ENCODE measurements at places on chromosomes 12 and 14.

GRCh38 chr12:6370994-6371754 is 4.2 kb downstream of the SCNN1A start:
- peak; percentile 66 for DNase-seq

DNA sequence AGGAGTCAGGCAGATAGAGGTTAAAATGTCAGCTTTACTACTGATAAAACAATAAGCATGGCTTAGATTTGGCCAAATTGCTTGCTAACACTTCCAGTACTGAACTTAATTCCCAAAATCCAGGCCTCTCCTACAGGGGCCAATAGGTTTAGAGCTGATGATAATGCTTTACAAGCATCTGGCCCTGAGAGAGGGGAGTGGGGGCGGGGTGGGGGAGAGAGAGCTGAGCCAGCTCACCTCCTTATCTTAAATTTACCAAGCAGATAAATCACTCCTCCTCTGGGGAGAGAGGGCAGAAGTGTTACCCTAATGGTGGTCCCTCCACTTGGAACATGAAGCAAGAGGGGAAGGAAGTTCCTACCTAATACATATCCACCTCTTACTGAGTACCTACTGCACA is 182.2 kb upstream of the CRY1 start:
- DNase-seq = no peak

DNA sequence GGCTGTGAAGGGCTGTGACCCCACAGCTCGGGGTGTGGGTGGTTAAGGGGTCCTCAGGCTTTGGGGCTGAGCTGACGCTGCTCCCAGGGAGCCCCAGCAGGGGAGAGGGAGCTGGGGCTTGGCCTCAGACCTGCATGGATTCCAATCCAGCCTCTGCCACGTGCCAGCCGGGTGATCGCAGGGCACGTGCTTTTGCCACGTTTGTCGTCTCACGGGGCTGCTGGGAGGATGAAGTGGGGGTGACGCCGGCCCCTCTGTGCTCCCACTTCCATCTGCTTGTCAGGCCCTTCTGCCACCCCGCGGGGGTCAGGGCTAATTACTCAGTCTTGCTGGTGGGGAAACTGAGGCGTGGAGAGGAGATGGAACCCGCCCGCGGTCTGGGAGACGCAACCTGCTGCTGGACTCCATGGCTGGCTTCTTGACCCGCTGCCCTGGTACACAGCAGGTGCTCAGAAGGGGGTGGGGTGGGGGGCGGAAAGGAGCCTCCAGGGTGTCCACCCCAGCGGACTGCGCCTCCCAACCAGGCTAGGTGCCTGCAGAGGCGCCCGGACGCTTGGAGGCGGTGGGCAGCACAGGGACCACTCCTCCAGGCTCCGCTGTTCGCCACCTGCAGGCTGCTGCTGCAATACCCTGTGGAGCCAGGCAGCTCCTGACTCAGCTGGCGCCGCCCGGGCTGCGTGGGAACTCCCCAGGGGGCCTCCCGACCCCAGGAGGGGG is 36.4 kb upstream of the PRIMA1 start:
- peak; percentile 28 for DNase-seq

DNA sequence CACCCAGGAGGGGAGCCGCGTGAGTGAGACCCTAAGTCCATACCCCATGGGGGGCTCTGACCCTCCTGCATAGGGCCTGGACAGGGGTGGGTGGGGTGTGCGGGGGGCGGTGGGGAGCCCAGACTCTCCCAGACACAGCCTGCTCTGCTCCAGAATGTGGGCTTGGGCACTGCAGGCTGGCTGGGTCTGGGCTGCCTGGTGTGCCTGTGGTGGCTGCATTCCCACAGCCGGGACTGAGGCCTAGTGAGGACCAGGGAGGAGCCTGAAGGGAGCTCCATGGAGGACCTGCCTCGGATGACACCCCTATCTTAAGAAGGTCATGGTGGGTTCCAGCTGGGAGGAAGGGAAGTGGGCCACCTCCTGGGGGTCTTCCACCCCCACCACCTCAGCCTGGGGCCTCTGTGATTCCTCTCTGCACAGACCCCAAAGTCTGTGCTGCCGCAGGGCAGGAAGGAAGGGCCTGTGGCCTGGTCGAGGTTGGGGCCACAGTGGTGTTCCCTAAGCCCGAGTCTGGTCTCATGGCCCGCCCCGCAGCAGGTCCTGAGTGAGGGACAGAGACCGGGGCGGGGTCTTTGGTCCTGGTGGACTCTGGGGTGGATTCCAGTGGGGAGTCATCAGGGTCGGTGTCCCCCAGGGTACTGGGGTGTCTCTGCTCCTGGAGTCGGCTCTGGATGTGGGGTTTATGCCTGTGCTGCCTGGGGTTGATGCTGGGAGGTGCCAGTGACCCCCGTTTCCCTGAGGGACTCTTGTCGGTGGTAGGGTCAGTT is 392.3 kb downstream of the TMEM121 start:
- DNase-seq = no peak

DNA sequence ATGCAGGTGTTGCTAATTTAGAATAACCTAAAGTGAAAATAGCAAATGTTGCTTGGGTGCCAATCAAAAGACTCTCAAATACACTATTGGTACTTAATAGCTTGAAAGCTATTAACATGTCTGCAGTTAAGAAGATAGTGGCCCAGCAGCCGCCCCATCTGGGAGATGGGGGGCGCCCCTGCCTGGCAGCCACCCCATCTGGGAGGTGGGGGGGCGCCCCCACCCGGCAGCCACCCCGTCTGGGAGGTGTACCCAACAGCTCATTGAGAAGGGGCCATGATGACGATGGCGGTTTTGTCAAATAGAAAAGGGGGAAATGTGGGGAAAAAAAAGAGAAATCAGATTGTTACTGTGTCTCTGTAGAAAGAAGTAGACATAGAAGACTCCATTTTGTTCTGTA is 923.1 kb upstream of the MDGA2 start:
- DNase-seq = no peak

- peak; percentile 22 for DNase-seq
These were observed 6.6 kb upstream of the PLEKHG7 start for GRCh38 chr12:92696216-92696615.

- no peak for DNase-seq
These were observed 72.9 kb upstream of the ELK3 start for GRCh38 chr12:96121271-96121711.

DNA sequence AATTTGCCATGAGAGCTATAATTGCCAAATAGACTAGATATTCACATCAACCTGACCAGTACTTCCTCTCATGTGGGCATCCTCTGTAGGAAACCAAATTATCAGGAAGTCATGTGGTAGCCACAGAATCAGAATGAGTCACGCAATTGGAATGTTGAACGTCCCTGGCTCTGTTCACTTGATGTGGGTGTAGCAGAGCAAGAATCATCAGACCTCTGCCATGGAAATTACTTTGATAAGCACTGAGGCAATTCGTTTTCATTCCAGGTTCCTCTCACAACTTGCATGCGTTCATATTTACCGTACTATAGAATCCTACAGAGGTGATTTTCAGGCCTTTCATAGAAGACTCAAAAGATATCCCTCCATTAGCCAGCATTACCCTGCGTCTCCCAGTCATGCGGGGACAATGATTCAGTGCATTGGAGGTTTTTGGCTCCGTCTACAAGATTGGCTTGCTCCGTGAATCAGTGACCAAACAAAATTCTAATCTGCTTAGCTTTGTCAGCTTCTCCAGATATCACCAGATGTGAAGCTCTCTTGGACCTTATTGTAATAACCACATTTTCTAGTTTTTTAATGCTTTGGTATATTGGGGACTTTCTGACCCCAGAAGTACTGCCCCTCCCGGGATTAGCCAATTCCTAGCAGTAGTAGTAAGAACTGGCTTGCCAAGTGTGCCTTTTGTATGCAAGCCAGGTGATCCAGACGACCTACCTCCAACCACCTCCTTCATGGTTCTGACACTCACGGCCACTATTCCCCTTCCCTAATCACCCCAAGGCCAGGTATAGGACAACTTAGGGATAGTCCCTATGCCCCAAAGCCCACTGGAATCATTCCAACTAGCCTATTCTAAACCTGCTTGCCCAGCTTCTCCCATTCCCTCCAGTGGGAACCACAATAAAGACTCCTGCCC is 133.4 kb downstream of the KICS2 start:
- peak; percentile 91 for DNase-seq

DNA sequence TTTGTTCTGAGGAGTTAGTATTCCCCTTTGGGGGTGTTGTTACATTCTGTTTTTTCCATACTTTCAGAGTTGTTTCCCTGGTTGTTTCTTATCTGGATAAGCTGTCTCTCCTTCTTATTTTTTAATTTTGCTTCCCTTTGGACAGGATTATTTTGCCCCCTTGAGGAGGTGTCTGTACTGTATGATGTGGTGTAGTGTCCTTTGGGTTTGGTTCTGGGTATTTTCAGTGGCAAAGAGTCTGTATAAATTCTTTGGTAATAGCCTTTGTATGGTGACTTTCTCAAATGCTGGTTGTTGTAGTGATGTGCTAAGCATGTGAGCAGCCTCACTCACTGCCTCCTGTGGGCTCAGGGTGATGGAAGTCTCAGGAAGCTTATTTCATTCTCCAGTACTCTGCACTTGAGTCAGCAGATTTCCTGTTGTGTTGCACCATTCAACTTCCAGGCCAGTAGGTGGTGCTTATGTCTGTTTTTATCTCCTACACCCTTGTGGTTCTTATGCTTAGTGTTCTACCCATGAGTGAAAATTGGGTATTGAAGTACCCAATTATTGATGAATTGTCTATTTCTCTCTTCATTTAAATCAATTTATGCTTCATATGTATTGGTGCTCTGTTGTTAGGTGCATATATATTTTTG is 103.3 kb upstream of the PMCH start:
- peak; percentile 5 for DNase-seq

DNA sequence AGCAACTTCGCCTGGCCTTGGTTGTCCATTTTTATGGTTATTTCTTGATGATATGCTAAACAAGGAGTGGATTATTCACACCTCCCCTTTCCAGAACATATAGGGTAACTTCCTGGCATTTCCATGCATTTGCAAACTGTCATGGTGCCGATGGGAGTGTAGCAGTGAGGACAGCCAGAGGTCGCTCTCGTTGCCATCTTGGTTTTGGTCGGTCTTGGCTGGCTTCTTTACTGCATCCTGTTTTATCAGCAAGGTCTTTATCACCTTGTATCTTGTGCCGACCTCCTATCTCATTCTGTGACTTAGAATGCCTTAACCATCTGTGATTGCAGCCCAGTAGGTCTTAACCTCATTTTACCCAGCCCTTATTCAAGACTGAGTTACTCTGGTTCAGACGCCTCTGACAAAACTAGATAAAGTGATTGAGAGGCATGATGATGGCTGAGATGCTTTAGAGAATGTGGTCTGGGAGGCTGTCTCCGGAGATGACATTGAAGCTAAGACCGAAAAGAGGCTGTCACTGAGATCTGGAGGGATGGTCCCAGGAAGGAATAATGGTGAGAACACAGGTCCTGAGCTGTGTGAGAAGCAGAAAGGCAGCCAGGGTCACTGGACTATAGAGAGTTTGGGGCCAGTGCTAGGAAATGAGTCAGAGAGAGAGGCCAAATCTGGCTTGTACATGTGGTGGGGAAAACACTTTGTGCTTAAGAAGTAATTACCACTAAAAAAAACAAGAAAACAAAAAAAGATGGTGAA is 2.9 kb downstream of the GLT1D1 start:
- no peak for DNase-seq

DNA sequence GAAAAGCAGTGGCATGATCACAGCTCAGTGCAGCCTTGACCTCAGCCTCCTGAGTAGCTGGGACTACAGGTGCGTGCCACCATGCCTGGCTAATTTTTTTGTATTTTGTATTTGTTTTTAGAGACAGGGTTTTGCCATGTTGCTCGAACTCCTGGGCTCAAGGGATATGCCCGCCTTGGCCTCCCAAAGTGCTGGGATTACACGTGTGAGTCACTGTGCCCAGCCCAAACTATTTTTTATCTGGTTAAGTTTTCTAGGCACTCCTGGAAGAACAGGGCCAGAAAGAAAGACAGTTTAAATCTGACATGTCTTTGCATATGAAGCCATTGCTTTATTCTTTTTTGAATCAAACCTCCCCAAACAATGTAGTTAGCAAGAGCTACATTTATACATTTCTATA is 27.5 kb upstream of the PTGR2 start:
- no peak for DNase-seq

DNA sequence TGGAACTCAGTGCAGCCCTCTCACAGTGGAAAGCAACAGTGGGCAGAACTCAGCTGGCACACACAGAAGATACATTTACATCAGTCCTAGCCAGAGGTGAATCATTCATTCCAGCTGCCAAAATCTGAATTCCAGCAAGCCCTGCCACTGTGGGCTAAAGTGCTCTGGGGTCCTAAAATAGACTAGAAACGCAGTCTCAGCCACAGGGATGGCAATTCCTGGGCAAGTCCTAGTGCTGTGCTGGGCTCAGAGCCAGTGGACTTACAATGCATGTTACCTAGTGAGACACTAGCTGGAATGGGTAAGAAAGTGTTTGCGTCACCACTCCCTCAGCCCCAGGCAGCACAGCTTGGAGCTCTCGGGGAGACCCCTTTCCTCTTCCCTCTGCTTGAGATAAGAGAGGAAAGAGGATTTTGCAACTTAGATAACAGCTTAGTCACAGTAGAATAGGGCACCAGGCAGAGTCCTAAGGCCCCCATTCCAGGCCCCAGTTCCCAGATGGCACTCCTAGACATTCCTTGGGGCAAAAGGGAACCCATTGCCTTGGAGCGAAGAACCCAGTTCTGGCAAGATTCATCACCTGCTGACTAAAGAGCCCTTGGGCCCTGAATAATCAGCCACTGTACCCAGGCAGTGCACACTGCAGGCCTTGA is 592.9 kb downstream of the FSCB start:
- DNase-seq = no peak

DNA sequence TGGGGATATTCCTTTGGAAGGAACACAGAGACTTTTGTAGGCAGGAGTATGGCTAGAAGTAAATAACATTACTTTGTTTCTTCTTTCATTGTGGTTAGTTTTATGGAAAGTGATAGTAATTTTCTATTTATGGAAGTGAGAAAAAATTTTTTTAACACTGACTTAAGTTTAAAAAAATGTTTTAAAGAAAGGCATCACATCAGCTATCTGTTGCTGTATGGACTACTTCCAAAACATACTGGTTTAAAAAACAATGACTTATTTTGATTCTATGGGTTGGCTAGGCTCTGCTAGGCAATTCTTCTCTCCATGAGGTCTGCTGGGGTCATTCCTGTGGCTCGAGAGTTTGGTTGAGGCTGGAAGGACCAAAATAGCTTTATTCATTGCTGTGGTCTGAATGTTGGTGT is 31.7 kb upstream of the SLC38A2 start:
- DNase-seq = no peak

DNA sequence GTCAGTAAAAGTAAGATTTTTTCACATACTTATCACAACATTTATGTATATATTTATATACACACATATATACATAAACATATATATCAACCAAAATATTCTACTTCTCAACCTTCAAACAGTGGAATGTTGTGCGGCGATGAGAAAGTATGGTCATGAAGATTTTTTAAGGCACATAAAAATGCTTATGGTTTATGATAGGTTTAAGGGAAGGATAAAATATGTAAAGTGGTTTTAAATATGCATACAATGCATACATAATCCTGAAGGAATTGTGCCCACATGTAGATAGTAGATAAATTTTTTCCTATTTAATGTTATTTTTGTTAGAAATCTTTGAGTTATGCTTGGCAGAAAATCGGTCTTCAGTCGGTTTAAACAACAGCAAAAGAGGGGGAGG is 182.7 kb downstream of the ANO6 start:
- no peak for DNase-seq

All from stomach (tissue), 19 donors.